Smooth muscle cell of the brain vasculature (primary cell): ENCODE measurements at places on chromosomes 5 and 9.
A peak's percentile ranks its signal among the peaks of the same experiment; 100 is the strongest.

GRCh38 chr5:8848366-8848765 is 697.5 kb downstream of the SEMA5A start:
- no peak for DNase-seq

GRCh38 chr5:122051569-122051968 is 26.5 kb downstream of the LOX start:
- DNase-seq = no peak

DNA sequence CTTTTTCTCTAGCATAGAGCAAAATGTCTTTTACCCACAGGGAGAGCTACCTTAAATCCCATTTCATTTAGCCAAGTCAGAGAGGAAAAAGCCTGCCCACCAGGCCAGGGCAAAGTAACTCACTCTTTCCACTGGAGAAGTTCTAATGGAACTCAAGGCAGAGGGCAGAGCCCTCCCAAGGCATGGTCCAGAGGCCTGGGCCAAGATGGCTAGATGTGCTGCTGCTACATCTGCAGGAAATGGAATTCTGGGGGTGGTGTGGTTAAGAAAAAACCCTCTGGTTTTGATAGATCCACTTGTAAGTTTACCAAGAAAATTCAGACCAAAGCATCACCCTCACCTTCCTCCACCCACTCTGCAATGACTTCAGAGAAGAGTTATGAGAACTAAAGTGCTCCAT is 37.3 kb downstream of the CSF2 start:
- DNase-seq = no peak

DNA sequence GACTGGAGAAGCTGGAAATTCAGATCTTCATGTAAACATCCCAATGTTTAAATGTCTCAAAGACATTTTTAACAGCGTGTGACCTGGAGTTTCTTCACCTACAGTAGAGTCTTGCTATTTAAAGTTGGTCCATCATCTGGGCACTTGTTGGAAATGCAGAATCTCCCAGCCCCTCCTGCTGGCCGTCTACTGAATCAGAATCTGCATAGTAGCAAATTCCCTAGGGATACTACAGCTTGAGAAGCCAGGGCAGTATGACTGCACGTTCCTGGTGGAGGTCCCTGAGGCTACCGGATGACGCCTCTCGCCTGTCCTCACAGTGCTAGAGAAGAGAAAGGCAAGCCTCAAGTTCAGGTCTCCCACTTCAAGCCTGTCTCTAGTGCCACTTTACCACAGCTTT is 15.7 kb downstream of the SAP30L start:
- no peak for DNase-seq

GRCh38 chr5:134577022-134577795 is 51.7 kb downstream of the JADE2 start:
- DNase-seq = no peak

DNA sequence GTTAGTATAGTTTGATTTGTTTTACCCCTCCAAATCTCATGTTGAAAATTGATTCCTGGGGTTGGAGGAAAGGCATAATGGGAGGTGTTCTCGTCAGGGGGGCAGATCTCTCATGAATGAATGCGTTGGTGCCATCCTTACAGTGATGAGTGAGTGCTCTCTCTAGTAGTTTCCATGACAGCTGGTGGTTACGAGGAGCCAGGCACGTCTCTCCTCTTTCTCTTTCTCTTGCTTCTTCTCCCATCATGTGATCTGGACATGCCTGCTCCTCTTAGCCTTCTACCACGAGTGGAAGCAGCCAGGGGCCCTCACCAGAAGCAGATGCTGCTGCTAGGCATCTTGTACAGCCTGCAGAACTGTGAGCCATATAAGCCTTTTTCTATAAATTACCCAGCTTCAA is 454.1 kb downstream of the EFNA5 start:
- DNase-seq = no peak

- DNase-seq = no peak
Observed at GRCh38 chr9:22170990-22171670, 162.0 kb upstream of the CDKN2B start.

DNA sequence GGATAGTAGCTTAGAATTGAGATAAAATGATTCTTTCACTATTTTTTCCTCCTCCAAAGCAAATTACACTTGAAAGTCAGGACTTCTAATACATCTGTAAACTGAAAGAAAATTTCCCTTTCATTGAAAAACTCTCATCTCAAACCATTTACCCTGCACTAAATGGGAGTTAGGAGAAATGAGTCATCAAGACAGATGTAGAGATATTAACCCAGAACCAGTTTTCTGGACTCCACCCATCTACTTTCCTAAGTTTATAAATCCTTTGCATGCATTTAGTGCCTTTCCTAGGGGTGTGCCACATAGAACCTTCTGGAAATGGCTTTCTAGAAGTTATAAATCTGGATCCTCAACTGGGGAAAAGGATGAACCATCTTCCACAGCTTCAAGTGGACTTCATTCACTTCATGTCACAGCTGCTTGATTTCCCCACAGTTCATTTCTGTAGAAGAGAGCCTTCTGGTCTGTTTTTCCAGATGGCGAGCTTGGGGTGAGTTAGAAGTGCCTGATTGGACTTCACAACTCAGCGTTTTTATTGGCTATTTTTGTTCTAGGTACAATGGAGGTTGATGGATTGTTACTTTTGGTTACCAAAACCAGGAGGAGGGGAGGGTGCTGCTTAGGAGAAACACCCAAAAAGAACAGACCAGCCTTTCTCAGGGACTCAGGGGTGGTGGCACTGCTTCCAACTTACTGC is 72.5 kb upstream of the GPR151 start:
- no peak for DNase-seq

DNA sequence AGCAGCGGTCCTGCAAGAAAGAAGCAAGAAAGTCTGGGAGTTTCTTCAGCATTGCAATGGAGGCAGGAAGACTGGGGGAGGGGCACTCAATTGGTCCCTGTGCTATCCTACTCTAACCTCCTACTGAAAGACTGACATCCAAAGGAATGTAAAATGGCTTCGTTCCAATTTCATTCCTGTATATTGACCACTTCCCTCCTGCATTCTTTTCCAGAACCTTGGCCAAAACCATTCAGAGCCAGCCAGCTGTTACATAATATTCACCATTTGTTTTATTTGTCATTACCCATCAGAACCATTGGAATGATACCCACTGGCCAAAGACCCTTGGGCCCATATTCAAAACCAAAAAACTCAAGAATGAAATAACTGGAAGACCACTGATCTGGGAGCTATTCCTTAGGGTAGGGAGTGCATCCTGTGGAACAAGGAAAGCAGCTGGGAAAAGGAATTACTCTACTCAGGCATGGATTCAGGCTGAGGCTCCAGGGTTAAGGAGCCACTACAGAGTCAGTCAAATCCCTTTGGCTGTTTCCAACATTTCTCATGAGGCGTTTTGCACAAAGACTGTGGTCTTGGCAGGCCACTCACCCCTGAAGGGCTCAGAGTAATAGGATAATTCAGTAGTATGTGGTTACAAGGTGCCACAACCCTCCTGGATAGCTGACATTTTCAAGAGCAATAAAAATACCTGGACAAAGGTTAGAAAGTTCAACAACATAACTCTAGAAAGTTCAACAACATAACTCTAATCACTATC is 148.7 kb upstream of the SLC1A3 start:
- no peak for DNase-seq

- DNase-seq = no peak
Observed at GRCh38 chr5:113140837-113141671, 164.5 kb downstream of the DCP2 start.

GRCh38 chr5:127320032-127320965 is 29.7 kb downstream of the MEGF10 start:
- no peak for DNase-seq

DNA sequence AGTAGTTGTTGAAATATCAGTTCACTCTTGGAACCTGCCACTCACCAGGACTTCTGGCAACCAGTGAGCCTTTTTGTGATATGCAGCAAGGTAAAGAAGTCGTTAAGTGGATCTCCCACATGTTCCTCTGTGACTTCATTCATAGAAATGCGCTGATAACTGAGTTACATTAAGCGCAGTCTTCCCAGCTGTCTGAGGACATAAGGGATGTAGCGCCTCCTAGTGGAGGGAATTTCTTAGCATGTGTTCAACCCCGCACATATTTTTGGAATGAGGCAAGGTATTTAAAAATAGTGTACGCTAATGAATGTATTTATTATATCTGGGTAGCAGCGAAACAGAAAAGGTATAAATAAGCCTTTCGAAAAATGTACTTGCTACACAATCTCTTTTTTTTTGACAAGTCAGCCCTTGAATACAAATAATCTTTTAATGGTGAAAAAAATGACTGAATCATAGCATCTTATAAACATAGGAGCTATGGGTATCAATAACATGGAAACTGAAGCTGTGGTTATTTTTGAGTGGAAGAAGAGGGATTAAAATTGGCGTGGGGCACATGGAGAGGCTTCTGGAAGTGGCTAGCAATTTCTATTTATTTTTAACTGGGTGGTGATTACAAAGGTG is 38.0 kb downstream of the PALM2AKAP2 start:
- DNase-seq = peak; percentile 89

DNA sequence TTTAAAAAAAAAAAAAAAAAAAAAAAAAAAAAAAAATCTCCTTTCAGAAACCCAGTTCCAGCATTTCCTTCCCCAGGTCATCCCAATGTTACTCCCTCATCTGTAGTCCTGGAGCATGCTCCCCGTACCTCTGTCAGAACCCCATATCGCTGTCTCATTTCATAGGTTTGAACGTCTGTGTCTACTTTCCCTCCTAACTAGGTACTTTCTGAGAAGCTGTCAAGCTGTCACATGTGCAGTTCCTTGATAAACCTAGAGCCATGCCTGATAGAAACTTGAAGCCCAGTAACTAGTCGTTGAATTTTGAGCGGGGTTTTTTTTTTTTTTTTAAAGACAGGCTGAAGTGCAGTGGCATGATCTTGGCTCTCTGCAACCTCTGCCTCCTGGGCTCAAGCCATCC is 15.6 kb downstream of the EXOSC3 start:
- no peak for DNase-seq

- no peak for DNase-seq
Observed at GRCh38 chr5:160500786-160501779, 79.4 kb downstream of the PTTG1 start.

DNA sequence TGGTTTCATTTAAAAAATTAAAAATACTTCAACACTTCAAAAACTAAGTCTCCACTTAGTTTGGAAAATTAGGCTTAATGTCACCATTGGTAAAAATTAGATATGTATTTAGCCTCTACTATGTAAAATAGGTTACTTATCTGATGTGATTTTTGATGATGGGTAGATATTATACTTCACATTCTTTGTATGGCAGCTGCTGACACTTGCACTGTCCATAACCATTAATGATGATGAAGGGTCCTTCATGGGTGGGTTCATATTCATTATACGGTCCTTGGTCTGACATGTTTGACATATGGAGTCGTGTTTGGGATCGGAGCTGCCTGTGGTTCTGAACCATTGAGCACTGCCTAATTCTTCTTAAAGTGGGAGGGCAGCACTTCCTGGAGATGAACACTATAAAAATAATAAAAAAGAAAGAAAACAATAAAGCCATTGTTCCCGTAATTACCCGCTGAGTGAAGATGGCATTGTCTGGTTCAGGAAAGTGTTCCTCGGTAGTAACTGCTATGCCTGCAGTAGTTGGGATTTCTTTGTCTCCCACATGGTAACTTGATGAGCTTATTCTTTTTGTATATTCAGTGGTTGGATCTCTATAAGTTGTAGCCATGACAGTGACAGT is 2.2 kb downstream of the LRRTM2 start:
- DNase-seq = no peak

- no peak for DNase-seq
Observed at GRCh38 chr9:13529321-13530104, 250.0 kb upstream of the MPDZ start.

DNA sequence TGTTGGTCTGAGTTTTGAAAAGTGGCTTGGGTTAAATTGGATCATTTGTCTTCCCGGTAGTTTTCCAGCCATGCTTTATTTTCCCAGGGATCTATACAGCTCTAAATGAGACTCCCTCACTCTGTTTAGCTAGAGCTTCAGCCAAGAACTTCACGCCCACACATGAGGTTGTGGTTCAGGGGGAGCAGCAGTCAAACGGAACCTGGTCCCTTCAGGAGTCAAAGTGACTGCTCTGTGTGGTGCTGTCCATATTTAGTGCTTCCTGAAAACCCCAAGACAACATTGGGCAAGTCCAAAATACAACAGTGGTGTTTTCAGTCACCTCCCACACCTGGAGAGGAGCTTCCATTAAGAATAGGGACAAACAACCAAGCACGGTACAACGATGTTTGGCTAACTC is 90.5 kb downstream of the ANKH start:
- DNase-seq = no peak

DNA sequence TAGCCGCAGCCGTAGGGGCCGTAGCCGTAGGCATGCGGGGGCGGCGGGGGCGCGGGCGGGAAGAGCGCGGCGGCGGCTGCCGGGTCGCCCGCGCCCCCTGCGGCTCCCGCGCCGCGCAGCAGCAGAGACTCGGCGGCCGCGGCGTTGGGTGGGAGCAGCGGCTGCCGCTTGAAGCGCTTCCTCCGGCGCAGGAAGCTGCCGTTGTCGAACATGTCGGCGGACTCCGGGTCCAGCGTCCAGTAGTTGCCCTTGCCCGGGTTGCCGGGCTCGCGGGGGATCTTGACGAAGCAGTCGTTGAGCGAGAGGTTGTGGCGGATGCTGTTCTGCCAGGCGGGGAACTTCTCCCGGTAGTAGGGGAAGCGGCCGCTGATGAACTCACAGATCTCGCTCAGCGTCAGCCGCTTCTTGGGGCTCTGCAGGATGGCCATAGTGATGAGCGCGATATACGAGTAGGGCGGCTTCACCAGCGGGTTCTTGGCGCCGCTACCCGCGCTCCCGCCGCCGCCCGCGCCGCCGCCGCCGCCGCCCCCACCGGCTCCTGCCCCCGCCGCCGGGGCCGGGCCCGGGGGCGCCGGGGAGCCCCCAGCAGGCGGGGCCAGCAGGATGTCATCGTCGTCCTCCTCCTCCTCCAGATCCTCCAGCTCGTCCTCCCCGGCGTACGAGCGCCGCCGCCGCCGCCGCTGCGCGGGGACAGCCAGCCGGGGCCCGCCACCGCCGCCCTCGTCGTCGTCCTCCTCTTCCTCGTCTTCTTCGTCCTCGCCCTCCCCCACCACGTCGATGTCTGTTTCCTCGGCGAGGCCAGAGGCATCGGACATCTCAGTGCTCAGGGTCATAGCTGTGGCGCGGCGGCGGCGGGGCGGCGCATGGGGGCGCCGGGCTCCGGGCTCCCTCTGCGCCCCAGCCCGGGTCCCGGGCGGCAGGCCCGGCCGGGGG is 781 bp downstream of the FOXD1 start:
- no peak for DNase-seq

DNA sequence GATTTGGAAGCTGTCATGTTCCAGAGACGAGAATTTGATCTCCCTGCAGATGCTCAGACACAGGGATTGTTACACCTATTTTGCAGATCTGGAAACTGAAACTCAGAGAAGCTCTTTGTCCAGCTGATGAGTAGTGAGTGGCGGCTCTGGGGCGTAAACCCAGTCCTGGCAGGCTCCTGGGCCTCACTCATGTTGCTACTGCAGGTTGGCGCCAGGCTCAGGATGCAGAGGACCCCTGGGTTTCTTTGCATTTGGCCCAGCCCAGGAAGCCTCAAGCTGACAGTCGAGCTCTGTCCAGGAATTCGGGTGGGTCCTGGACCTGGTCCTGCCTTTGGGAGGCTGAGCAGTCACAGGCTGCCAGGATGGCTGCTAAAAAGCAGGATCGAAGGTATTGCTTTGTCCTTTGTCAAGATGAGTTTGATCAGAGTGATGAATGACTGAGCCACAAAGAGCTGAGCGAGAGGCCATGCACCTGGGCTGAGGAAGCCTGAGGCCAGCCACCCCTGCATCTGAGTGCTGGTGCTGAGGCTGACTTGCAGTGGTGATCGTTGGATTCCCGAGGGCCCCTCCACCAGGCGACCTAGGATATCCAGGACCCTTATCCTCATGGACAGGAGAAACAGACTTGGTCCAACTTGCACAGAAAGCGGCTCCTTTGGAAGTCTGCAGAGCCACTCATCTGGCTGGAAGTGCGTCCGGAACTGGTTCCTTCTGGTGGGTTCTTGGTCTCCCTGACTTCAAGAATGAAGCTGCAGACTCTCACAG is 8.3 kb upstream of the RNF130 start:
- DNase-seq = no peak
